Activated naive CD8-positive, alpha-beta T cell treated with anti-CD3 and anti-CD28 coated beads for 36 hours (primary cell): ENCODE measurements at places on chromosomes 12 and 14. TPM values are rescaled to one million over a fixed set of nuclear protein-coding genes. Genes with fewer than 3 reads are reported as not detected.

- H3K4me3 ChIP-seq: no peak overlapping the region
- DNase-seq: no peak
- peaks cover 7% of the 10 kb centered on the region for H3K36me3 ChIP-seq
- H3K4me1 ChIP-seq: no peaks in the 10 kb centered on the region
- no peak overlapping the region for H3K27ac ChIP-seq
- H3K27me3 ChIP-seq: no peaks in the 10 kb centered on the region
These were observed 52.1 kb upstream of the CORO1C start for GRCh38 chr12:108783446-108783845.

DNA sequence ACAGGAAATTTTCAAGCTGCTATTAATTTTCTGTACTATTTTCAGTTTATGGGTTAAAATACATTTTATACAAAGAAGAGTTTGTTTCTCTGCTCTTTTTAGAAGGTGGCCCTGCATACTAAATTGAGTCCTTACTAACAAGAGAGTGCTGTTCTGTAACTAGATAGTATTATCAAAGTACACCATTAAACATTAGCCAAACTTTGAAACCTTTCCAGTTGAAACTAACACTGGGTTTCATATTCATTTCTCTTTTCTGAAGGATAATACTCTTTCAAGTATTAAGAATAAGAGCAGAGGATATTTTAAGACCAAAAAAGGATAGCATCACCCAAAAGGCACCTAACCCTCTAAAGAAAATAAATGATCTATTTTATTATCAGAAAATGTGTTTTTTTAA, 47.2 kb downstream of the PEBP1 start:
- H3K4me3 ChIP-seq: no peak overlapping the region
- H3K4me1 ChIP-seq: peaks cover 29% of the 10 kb centered on the region
- DNase-seq: no peak
- peaks cover 5% of the 10 kb centered on the region for H3K36me3 ChIP-seq
- H3K27ac ChIP-seq: no peak overlapping the region
- no peaks in the 10 kb centered on the region for H3K27me3 ChIP-seq

DNA sequence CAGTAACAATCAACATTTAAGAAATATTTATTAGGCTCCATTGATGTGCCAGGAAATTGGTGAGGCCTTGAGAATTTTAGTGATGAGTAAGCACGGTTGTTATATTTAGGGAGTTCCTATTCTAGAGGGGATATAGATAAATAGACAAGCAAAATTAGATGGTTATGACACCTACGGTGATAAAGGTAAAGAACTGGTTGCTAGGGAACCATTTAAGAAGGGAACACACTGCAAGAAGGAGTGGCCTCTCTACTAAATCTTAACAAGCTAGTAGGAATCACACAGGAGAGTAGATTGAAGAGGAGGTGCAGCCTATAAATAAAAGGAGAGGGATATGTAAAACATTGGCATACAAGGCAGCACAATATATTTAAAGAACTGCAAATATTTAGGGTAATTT, 155.2 kb downstream of the LRIG3 start:
- no peaks in the 10 kb centered on the region for H3K27me3 ChIP-seq
- H3K4me3 ChIP-seq: no peak overlapping the region
- H3K4me1 ChIP-seq: no peaks in the 10 kb centered on the region
- H3K36me3 ChIP-seq: no peaks in the 10 kb centered on the region
- no peak for DNase-seq

DNA sequence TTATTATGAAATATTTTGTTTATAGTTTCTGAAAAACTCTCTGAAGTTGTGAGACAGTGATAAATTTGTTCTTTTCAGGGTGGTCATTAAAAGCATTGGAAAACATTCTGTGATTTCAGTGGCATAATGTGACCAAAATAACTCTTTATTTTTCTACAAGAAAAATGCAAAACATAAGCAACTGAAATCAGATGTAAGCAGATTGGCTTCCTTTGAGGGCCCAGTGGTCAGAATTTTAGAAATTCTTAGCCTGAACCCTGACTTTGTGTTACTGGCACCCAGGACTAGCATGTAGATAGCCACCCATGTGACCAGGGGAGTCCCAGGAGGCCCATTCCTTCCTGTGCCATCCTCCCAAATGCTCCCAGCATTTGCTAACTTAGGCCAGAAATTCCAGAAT, 145.6 kb upstream of the SLC38A2 start:
- H3K36me3 ChIP-seq: peaks cover 28% of the 10 kb centered on the region
- H3K27me3 ChIP-seq: no peaks in the 10 kb centered on the region
- H3K4me1 ChIP-seq: peaks cover 58% of the 10 kb centered on the region

GRCh38 chr12:79668113-79668512, 22.7 kb downstream of the PAWR start:
- no peak overlapping the region for H3K4me3 ChIP-seq
- no peak overlapping the region for H3K27ac ChIP-seq
- H3K27me3 ChIP-seq: peaks cover 4% of the 10 kb centered on the region
- no peaks in the 10 kb centered on the region for H3K4me1 ChIP-seq
- DNase-seq: no peak

DNA sequence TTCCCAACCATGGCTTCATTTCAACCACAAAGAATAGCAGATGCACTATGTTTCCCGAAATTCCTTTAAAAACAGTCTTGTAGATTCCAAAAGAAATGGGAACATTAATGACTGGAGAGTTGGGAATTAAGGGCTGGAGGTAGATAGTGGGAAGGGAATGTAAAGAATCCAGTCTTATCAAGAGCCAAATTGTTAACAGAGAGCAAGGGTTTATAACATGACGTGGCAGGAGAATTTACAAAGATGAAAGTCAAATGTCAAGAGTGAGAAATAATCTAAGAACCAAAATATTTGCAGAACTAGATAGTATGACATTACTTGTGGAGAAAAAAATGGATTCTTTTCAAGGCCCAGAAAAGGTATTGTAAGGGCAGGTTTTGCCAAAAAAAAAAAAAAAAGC, 200.9 kb downstream of the GRIN2B start:
- H3K27ac ChIP-seq: no peak overlapping the region
- no peak overlapping the region for H3K4me3 ChIP-seq
- no peaks in the 10 kb centered on the region for H3K4me1 ChIP-seq
- peaks cover 6% of the 10 kb centered on the region for H3K27me3 ChIP-seq

- H3K27ac ChIP-seq: no peak overlapping the region
- no peak overlapping the region for H3K4me3 ChIP-seq
- peaks cover 38% of the 10 kb centered on the region for H3K4me1 ChIP-seq
- no peaks in the 10 kb centered on the region for H3K36me3 ChIP-seq
- peaks cover 11% of the 10 kb centered on the region for H3K27me3 ChIP-seq
These were observed 3.2 kb upstream of the CRIP1 start for GRCh38 chr14:105483300-105484068.

DNA sequence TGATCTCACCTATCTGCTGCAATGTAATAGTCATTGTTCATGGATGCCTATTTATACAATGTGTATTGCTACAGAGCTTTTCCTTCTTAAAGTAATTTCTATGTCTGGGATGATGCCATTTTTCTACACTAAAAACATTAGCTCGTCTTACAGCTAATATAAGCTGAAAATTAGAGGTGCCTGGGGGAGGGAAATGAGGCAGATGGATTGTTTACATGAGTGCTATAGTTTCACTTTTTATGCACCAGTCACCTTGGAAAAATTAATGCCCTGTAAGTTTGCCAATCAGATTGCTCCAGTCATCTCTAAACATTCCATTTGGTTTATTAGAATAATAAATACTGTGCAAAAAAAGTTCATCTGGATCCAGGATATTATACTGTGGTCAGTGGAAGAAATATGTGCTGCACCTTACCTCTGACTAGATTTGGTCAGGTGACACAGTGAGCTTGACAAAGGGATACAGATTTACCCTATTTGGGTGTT, 436.2 kb downstream of the RAD51B start:
- peaks cover 45% of the 10 kb centered on the region for H3K4me1 ChIP-seq
- H3K4me3 ChIP-seq: no peak overlapping the region
- H3K27ac ChIP-seq: no peak overlapping the region
- H3K27me3 ChIP-seq: no peaks in the 10 kb centered on the region
- peaks cover 5% of the 10 kb centered on the region for H3K36me3 ChIP-seq

DNA sequence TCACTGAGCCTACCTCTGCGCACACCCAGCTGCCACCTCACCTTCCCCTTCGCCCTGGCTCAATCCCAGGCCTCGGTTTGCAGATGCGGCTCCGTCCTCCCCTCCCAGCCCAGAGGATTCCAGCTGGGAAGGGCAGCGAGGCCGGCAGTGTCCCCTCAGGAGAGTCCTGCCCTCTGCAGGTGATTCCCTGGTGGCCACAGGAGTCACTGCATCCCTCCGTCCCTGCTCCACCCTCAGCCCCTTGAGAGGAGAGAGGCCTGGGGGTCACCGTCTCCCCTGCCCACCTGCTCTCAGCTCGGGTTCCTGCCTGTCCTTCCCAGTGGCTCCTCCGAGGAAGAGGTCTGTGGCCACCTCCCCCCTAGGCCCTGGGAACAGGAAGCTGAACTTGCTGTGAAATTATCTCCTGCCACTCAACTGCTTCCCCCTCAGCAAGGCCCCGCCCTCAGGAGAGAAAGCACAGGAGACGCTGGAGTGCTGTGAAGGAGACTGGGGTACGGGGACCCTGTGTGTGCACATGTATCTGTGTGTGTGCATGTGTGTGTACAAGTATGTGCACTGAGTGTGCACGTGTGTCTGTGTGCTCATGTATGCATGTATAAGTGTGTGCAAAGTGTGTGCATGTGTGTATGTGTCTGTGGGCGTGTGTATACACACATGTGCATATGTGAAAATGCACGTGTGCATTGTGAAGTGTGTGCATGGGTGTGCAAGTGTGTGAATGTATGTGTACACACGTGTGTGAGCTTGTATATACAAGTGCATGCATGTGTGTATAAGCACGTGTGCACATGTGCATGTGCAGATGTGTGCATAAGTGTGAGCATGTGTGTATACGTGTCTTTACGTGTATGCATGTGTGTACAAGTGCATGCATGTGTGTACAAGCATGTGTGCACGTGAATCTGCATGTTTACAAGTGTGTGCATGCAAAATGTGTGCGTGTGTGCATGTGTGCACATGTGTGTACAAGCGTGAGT, 13.2 kb upstream of the GALNT9 start:
- DNase-seq: no peak
- no peak overlapping the region for H3K27ac ChIP-seq
- no peak overlapping the region for H3K4me3 ChIP-seq
- no peaks in the 10 kb centered on the region for H3K36me3 ChIP-seq

GRCh38 chr12:20436316-20436715, 68.0 kb downstream of the PDE3A start:
- H3K4me3 ChIP-seq: no peak overlapping the region
- no peaks in the 10 kb centered on the region for H3K27me3 ChIP-seq
- H3K4me1 ChIP-seq: no peaks in the 10 kb centered on the region
- no peak overlapping the region for H3K27ac ChIP-seq

GRCh38 chr12:49953961-49954846, 3.7 kb downstream of the AQP2 start:
- H3K36me3 ChIP-seq: no peaks in the 10 kb centered on the region
- no peak overlapping the region for H3K4me3 ChIP-seq
- peaks cover 48% of the 10 kb centered on the region for H3K27me3 ChIP-seq
- H3K4me1 ChIP-seq: no peaks in the 10 kb centered on the region
- no peak overlapping the region for H3K27ac ChIP-seq
- DNase-seq: no peak

- DNase-seq: no peak
- H3K4me3 ChIP-seq: no peak overlapping the region
- H3K36me3 ChIP-seq: no peaks in the 10 kb centered on the region
These were observed 145.1 kb downstream of the ACSS3 start for GRCh38 chr12:81222846-81223592.

GRCh38 chr12:84994426-84994825, 41.7 kb downstream of the TSPAN19 start:
- no peaks in the 10 kb centered on the region for H3K36me3 ChIP-seq
- no peaks in the 10 kb centered on the region for H3K27me3 ChIP-seq
- DNase-seq: no peak
- H3K4me3 ChIP-seq: no peak overlapping the region
- peaks cover 4% of the 10 kb centered on the region for H3K4me1 ChIP-seq
- no peak overlapping the region for H3K27ac ChIP-seq

- H3K36me3 ChIP-seq: peaks cover 27% of the 10 kb centered on the region
- H3K27ac ChIP-seq: no peak overlapping the region
These were observed 131.9 kb downstream of the CEP128 start for GRCh38 chr14:80809663-80810062.

DNA sequence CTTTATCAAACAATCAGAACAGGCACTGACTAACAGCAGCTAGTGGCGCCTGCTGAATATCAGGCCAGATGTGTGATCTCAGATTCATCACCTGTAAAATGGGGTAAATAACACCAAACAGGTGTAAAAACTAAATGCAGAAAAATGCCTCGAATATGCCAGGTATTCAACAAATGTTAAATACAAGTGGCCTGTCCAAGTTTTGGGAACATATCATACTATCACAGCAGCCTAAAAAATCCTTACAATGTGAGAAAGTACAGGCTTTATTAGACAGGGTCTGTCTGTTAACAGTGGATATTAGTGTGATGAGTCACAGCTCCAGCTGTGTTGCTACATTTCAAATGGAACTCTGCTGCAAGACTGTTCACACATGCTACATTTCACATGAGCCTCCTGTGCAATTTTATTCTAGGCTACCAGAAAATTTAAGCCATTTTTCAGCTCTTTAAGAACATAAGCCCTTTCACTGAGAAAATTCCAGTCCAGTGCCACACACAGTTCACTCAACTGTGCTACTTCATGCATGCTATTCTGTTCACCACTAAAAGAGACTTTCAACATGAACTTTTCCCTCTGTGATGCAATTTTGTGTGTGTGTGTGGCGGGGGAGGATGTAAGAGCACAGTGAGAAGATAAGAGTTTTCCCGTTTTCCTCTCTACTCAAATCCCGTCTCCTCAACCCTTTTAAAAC, 56.7 kb downstream of the MSRB3 start:
- peaks cover 24% of the 10 kb centered on the region for H3K27me3 ChIP-seq
- DNase-seq: no peak
- H3K4me3 ChIP-seq: no peak overlapping the region
- H3K4me1 ChIP-seq: no peaks in the 10 kb centered on the region
- H3K36me3 ChIP-seq: no peaks in the 10 kb centered on the region

GRCh38 chr14:32397861-32398640, 69.0 kb downstream of the AKAP6 start:
- H3K27ac ChIP-seq: no peak overlapping the region
- H3K27me3 ChIP-seq: no peaks in the 10 kb centered on the region
- H3K4me3 ChIP-seq: no peak overlapping the region
- H3K36me3 ChIP-seq: no peaks in the 10 kb centered on the region

The SLCO1B1 gene
- total RNA-seq: not detected

The RNASE7 gene
- not detected for total RNA-seq
